ENCODE measurements at places on chromosomes 12 and 14.

- DNase-seq = peak; percentile 40
Observed at GRCh38 chr14:32078023-32078857, 1.1 kb downstream of the ARHGAP5 start.

GRCh38 chr12:89260841-89261637 is 91.3 kb downstream of the DUSP6 start:
- DNase-seq = no peak

GRCh38 chr12:23217667-23218066 is 592.7 kb downstream of the ETNK1 start:
- no peak for DNase-seq

DNA sequence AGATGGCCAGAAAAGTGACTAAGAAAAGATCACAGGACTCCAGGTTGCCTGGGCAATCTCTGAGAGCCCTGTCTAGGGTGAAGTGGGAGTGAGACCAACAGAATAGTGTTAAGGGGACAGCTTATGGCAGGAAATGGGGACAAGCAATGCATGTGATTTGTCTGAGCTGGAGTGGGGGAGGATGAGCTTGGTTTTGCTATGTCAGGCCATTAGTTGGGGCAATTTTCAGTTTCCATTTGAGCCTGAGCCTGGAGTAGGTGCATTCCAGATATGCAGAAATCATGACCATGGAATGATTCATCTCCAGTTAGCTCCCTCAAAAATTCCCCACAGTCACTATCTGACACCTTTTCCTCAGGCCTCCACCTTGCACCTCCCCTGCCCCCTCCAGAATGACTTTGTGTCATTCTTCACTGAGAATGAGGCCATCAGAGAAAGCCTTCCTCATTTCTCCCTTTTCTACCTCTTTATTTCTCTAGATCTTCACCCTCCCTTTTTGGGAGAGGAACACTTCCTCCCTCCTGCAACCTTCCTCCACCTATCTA is 150.9 kb upstream of the PLEKHG7 start:
- no peak for DNase-seq

DNA sequence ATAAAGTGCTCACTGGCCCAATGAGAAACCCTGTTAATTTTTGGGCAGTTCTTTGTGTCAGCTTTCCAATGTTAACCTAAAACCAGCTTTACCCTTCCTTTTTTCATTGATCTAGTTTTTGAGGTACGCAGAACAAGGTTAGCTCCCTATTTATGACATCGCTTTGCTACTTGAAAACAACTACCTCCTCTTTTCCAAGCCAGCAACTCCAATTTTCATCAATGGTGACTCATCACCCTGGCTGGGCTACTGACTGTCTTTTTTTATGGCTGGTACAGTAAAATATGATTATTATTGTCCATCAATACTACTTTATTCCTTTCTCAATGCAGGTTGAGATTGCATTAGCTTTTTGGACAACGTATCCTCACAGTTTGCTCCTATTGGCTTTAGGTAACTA is 22.5 kb upstream of the AKAP6 start:
- no peak for DNase-seq

DNA sequence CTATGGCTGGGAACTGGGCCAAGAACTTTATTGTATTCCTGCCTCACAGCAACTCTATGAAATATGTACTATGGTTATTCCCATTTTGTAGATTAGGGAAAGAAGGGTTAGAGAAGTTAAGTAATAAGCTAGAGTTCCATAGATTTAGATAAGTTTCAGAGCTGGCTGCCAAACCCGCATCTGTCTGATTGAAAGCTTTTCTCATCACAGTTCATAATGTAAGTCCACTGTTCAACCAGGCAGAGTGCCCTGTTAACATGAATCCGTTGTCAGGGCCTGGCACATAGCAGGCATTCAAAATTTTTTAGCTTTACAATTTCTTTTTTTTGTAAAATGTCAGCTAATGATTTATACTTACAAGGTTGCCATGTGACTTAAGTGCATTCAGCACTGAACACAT is 467.3 kb downstream of the NRXN3 start:
- no peak for DNase-seq

DNA sequence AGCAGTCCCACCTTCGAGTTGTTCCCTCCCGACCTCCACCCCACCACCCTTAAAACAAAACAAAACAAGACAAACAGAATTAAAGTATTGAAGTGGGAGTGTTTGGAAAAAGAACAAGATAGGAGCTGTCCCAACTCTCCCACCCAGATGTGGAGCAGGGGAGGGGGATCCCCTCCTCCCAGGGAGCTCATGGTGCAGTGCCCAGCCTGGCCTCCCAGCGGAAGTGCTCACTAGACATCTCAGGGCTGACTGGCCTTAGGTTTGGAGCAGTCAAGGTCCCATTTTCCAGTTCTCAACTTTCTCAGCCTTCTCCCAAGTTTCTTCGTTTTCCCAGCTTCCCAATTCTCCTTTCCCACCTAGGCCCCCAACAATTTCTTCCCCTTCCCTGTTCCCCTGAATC is 2.9 kb downstream of the SP7 start:
- DNase-seq = no peak

GRCh38 chr14:34387974-34388516 is 74.0 kb downstream of the SPTSSA start:
- DNase-seq = no peak

DNA sequence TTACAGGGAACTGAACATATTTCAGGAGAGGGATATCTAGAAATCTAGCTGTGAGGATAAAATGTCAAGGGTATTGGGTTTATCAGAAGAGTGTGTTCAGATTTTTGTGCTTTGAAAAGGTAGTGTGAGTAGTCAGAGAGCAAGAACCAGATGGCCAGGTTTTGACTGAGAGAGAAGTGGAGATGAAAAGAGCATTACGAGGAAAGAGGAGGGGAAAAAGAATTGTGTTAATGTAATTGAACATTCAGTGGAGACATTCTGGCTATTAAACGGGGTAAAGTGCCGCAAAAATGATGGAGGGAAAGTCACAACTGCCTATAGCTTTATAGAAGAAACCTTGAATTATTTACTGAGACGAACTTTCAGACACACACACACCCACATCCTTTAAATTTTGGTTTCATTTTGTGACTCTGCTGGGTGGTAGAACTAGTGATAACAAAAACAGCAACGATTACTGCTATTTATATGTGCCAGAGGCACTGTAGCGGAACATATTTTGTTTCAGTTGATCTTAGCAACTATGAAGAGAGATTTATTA is 213.6 kb downstream of the ERC1 start:
- DNase-seq = no peak

- no peak for DNase-seq
Observed at GRCh38 chr14:66231820-66232219, 254.4 kb upstream of the CCDC196 start.

Data from WERI-Rb-1 (cell line).